SIG-M5 (cell line): ENCODE measurements at places on chromosomes 6 and 20.

DNA sequence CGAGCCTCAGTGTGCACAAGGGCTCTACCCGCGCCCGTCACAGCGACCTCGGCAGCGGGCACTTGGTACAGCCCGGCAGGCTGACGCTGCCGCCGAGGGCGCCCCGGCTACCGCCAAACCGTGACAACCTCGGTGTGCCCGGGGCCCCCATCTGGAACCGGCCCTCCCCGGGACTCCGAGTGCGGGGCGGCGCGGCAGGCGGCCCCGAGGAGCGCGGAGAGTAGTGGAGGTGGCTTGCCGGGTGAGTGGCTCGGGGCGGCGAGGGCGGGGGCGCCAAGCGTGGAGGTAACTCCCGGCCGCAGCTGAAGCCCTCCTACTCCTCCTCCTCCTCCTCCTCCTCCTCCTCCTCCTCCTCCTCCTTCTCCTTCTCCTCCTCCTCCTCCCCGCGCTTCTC lies at the start of gene ISM1:
ISM1 (plus strand) TSS at position 371 of the 394 bp plus-strand sequence. CDS start 503 bp downstream, outside the sequence.
- no peak for DNase-seq

DNA sequence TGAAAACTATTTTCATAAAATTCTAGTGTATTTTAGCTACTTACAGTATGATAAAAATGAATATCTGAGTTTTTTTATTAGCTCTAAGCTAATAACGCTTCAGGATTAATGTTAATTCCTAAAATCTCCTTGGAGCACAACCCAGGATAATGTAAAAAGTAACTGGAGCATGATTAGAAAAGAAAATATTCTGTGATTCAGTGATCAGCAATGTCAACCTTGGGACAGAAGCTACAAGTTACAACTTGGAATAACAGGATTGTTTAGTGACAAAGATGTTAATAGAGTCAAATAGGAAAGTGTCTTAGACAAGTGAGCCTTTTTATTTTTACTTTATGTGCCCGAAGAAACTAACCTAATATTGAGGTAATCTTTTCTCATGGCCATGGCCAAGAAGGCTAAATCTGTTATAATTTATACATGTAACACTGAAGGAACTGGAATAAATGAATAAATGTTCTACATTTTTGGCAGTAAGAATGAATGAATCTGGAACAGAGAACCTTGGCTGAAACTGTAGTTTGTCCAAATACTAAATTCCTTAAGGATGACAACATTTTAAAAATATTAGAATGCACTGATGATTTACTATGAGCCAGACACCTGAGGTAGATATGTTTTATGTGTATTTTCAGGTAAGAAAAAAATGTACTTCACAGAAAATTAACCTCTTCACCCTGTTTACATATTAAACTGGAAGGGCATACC lies 994.0 kb downstream of the GRIK2 start:
- no peak for DNase-seq

DNA sequence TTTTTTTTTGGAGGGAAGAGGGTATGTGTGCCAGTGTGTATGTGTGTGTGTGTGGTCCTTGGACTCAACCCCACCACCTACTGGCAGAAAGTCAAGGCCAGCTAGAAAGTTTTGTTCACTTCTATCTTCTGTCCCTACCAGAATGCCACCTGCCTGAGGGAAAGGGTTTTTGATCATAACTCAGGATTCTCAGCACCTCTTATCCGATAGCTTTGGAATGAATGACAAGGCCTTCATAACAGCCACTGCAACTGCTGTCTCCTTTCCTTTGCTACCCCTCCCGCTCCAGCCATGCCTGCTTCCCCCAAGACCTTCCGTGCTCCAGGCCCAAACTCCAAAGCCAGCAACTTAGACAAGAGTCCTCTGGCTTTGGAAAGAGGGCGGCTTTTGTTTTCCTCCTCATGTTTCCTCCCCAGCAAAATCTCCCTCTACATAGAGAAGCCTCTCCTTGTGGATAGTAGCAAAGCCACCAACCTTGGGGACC lies 18.7 kb downstream of the BTN3A1 start:
- no peak for DNase-seq

GRCh38 chr6:54291738-54292137 lies 16.5 kb upstream of the TINAG start:
- no peak for DNase-seq

- DNase-seq: no peak
These were observed 75.5 kb downstream of the ZDHHC14 start for GRCh38 chr6:157456524-157456829.

DNA sequence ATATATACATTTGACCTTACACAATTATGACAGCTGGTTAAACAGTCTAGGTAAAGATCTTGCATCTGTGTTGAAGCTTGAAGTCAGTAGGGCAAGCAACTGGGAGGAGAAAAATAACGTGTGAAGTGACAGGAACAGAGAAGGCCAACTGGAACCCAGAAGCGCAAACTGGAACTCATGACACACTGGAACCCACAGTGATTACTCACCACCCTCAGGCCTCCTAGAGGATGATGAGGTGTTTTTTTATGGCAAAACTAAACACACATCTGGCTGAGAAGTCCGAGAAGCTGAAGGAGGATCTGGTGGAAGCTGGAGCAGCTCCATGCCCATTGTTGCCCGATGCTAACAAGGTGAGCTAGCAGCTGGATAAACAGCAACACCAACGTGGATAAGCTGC lies 108.1 kb downstream of the TMEM200A start:
- DNase-seq: no peak

GRCh38 chr6:120302041-120302440 lies 952.5 kb upstream of the MAN1A1 start:
- no peak for DNase-seq

DNA sequence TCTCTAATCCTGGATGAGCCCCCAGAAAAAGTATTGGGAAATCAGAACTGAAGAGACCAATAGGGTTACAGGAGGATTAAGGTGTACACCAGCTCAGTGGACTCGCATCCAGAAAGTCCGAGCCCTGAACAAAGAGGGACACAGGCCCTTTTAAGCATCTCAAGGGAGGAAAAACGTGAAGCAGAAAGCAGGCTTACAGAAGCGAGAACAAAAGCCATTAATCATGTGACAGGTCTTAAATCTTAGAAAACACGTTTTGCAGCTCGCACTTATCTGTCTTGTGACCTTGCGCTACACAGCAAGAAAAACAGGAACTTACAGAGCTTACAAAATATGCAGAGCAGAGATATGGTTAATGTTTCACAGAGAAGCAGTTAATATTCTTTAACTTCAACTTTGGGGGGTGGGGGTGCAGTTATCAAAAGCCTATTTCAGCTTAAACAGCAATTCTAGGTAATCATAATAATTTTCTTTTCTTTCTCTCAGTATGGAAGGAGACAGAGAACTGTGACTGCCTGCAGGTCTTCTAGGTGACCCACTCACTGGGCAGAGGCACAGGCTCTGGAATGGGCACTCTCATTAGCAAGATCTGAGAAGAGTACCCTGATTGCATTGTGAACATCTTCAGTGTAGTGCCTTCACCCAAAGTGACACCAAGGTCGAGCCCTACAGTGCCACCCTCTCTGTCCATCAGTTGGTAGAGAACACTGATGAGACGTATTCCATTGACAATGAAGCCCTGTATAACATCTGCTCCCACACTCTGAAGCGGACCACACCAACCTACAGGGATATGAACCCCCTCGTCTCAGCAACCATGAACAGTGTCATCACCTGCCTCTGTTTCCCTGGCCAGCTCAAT lies 65.0 kb upstream of the MOCS1 start:
- no peak for DNase-seq

- no peak for DNase-seq
These were observed 745.1 kb upstream of the MARCKS start for GRCh38 chr6:113112086-113112485.

DNA sequence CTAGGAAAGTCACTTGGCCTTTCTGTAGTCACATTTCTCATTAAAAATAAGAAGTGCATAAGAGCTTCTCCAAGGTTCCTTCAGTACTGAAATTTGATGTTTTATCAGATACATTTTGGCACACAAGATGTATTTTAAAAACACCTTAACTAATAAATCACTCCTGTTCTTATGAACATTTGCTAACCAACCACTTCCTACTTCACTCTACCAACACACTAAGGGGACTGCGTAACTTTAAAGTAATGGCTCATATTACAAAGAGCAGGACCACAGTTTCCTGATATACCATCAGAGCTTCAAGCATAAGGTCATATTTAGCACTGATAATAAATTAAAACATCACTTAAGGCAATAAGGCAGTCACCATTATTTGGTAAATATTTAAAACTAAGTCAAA lies 104.4 kb downstream of the RALGAPA2 start:
- no peak for DNase-seq

GRCh38 chr20:34886122-34886521 lies 9.7 kb downstream of the ACSS2 start:
- no peak for DNase-seq

DNA sequence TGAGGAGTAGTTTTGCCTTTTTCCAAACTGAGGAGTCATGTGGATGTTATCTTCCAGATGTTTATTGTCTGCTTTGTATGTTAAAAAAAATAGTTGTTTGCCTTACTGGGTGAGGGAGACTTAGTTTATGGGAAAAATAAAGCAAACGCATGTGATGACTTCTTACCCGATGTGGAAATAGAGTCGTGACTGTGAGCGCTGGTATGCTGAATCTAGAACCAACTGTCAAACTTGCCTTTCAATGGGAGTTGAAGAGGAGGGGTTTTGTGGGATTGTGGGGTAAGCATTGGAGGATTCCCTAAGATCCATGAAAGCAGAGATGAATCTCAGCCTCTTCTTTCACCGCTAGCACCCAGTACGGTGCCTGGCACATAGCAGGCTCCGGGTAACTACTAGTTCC lies 5.3 kb downstream of the DCBLD1 start:
- DNase-seq: no peak

- DNase-seq: no peak
These were observed 59.9 kb downstream of the EYA2 start for GRCh38 chr20:46954490-46955038.

- DNase-seq: no peak
These were observed 17.5 kb downstream of the EDEM2 start for GRCh38 chr20:35129647-35130069.

GRCh38 chr6:27669624-27670301 lies 196.9 kb upstream of the ZNF184 start:
- DNase-seq: no peak

DNA sequence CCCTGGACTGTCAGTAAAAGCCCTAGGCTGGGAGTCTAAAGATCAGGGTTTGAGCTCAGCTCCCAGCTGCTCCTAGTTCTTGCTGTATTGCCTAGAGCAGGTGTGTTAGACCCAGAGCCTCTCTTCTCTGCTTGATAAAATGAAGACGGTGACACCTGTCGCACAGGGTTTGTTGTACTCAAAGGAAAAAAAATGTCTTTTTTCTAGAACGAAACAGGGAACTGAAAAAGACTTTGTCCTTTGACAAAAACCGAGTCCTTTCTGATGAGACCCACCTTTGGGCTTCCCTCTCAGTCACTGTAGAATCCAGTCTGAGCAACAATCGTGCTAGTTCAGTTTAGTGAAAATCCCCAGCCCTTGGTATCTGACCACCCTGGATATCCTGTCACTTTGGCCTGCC lies 102.1 kb upstream of the LAMP5 start:
- DNase-seq: no peak

DNA sequence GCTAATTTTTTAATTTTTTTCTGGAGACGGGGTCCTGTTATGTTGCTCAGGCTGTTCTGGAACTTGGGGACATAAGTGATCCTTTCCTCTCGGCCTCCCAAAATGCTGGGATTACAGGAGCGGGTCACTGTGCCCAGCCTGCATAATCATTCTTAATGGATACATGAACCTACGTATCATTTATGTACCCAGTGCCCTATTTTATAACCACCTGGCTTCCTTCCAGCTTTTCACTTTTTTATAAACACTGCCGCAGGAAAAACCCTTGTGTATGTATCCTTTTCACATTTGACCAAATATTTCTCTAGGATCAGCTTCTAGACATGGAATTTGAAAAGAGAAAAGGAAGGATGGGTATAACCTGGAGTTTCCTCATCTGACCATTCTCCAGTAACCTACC lies 85.6 kb upstream of the RIN2 start:
- no peak for DNase-seq

DNA sequence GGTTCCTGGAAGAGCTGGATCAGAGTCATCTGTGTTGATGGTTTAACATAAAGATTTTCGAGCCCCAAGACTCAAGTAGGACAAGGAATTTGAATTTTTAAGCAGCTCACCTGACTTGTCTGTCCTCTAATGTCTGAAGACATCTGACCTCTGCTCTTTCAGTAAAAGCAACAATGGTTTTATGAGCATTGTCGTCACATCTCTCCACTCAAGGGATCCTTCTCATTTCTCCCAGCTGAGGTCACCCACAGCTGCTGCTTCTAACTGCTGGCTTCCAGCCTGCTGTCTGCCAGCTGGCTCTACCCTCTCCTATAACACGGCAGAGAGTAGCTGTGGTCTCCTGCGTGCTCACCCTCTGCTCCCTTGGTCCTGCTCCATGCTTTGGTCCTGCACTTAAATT lies 24.7 kb upstream of the HDAC2 start:
- DNase-seq: no peak

GRCh38 chr20:24018796-24019195 lies 30.2 kb upstream of the GGTLC1 start:
- DNase-seq: no peak
